ENCODE measurements at places on chromosomes 16 and 17. TPM values are rescaled to one million over a fixed set of nuclear protein-coding genes. Genes with fewer than 3 reads are reported as not detected.
A peak's percentile ranks its signal among the peaks of the same experiment; 100 is the strongest.

GRCh38 chr17:17060930-17061329 is 18.7 kb downstream of the MPRIP start:
- DNase-seq, result no peak

Gene MMD
- 24.2 TPM for total RNA-seq

Gene MYH8
- total RNA-seq, result not detected

Gene CNTD1
- not detected for total RNA-seq

DNA sequence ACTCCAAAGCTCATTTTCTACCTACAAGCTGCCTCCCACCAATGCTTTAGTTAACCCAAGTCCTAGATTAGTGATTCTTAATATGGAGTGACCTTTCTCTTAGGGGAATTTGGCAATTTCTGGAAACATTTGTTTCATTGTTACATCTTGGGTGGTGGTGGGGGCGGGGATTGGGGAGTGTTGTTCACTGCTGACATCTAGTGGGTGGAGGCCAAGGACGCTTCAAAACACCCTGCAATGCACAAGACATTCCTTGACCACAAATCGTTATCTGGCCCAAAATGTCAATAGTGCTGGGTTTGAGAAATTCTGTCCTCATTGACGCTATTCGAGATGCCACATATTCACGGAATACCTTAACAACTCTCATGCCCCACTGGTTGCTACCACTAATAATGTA is 282.9 kb downstream of the RBFOX1 start:
- no peak for DNase-seq

DNA sequence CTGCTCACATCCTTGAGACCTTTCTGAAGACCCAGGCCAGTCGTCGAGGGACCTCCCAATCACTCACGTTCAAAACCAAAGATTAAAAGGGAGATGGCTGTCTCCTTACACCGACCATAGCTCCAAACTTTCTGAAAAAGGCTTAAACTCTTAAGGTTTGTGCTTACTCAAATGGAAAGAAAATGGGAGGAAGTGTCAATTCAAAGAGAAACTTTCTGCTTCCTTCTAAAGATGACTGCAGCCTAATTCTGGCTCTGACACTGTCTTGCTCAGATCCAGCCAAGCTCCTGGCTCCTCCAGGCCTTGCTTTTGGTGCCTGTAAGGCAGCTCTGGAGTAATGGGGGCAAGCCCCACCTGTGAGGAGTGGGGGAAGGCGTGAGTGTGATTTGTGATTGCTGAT is 54.9 kb upstream of the WSB1 start:
- DNase-seq, result peak; percentile 64

DNA sequence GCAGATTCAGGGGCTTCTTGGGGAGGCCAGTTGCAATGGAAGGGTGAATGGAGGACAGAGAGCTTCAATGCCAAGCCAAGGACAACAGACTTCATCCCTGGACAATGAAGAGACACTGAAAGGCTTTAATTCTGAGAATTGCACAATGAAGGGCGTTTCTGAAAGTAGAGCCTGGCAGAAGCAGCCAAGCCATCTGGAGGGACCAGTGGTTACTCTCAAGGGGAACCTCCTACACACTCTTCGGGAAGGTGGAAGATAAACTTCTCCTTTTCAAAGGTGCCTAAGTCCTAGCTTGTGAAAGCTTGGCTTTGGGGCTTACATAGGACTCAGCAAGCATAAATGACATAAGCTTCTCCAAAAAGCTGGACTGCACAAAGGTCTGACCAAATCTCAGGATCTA is 6.2 kb upstream of the CES1 start:
- no peak for DNase-seq

DNA sequence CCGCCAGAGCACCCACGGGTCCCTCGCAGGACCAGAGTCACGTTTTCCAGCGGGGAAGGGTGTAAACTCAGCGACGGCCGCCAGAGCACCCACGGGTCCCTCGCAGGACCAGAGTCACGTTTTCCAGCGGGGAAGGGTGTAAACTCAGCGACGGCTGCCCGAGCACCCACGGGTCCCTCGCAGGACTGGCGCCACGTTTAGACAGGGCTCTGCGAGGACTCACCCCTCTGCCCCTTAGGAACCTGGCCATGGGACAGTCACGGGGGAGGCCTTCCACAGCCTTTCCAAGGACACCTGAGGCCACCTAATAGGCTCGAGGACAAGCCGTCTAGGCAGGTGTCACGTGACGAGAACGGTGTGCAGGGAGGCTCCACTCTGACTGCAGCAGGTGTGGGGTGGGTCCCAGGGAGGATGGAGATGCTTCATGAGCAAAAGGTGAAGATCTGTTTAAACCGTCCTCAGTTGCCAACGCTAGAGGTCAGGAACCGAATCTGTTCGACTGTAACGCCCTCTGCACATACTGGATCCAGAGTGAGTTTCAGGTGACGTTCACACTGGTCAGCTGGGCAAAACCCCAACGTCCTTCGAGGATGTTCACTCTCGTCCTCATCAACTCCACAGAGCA is 48.0 kb upstream of the METRNL start:
- DNase-seq, result no peak

DNA sequence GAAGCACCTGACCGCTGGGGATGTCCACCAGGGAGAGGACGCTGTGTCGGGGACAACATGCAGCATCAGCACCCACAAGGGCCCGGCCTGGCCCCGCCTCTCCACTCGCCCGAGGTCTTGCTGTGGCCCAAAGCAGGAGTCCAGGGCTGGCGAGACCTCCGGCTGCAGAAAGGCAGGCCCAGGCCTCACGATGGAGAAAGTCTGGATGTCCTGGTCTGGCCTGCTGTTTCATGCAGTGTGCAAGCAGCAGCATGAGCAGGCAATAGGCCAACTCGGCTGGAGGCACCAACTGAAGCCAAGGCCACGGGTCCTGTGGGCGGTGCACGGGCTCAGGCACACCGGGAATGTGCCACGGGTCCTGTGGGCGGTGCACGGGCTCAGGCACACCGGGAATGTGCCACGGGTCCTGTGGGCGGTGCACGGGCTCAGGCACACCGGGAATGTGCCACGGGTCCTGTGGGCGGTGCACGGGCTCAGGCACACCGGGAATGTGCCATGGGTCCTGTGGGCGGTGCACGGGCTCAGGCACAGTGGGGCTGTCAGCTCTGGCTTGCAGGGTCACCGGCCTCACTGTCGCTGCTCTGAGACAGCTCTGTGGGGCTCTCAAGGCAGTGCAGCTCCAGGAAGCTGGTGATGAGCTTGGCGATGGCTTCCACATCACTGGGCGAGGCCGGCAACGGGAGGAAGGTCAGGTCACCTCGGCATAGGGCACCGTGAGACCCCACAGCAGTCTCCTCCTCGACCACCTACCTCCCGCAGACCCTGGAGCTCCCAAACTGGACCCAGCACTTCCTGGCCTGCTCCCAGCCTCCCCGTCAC is 6.9 kb downstream of the CYBC1 start:
- DNase-seq, result no peak

Gene UNC45B
- 0.07 TPM for total RNA-seq

Gene MATCAP1
- total RNA-seq, result 37.3 TPM

DNA sequence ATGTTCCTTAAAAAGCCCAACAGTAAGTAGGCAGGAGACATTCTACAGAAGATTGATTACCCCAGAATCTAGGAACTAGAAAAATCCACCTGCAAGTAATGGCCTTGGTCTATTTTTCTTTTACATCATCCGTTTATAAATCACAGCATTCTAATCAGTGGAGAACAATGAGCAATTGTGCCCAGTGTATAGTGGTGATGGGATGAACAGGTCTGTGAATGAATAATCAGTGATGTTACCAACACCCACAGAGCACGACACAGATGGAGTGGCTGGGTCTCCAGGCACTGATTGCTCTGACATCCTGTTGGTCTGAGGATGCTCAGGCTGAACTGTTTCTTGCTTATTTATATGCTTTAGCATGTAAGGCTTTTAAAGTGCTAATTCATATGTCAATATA is 1251.2 kb upstream of the CDH8 start:
- DNase-seq, result no peak

DNA sequence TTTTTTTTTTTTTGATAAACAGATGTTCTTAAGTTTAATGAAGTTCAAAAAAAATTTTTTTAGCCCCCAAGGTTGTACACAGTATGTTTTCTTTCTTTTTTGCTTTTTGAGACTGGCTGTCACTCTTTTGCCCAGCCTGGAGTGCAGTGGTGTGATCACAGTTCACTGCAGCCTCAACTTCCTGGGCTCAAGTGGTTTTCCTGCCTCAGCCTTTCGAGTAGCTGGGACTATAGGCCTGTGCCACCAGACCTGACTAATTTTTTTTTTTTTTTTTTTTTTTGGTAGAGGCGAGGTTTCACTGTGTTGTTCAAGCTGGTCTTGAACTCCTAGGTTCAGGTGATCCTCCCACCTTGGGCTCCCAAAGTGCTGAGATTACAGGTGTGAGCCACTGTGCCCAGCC is 12.8 kb downstream of the ITGAE start:
- DNase-seq, result no peak

GRCh38 chr16:87447323-87447722 is 45.5 kb downstream of the ZCCHC14 start:
- no peak for DNase-seq

- DNase-seq, result no peak
Measured at GRCh38 chr17:40562838-40563219, 2.4 kb downstream of the CCR7 start.

GRCh38 chr17:63641692-63642448 is 19.7 kb downstream of the MAP3K3 start:
- DNase-seq, result no peak

- peak; percentile 42 for DNase-seq
Measured at GRCh38 chr17:8105957-8106398, 12.3 kb downstream of the ALOXE3 start.

GRCh38 chr17:16215965-16216316 is 607 bp upstream of the NCOR1 start:
- DNase-seq, result peak; percentile 51

DNA sequence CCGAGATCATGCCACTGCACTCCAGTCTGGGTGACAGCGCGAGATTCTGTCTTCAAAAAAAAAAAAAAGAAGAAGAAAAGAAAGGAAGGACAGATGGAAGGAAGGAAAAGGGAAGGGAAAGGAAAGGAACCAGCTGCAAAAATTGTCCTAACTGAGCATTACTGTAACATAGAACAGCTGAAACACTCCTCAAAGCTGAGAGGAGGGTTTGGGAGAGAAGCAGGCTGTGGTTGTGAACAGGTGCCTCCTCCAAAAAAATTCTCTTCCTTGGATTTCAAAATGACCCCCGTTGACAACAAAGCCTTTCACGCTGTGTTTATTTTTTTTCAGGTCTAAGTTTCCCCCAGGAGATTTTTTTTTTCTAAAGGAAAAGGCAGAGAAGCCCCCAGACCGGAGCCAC is 541.4 kb downstream of the WWOX start:
- no peak for DNase-seq

- DNase-seq, result no peak
Measured at GRCh38 chr17:18994631-18995030, 9.9 kb downstream of the FAM83G start.

GRCh38 chr16:74034200-74034599 is 262.4 kb upstream of the PSMD7 start:
- no peak for DNase-seq

Gene TNP2
- total RNA-seq, result not detected

Gene PITPNM3
- 0.48 TPM for total RNA-seq
